ENCODE measurements at places on chromosomes 7 and 10.
A peak's percentile ranks its signal among the peaks of the same experiment; 100 is the strongest.

- DNase-seq: no peak
Measured at GRCh38 chr10:98262571-98262970, 5.4 kb downstream of the LOXL4 start.

DNA sequence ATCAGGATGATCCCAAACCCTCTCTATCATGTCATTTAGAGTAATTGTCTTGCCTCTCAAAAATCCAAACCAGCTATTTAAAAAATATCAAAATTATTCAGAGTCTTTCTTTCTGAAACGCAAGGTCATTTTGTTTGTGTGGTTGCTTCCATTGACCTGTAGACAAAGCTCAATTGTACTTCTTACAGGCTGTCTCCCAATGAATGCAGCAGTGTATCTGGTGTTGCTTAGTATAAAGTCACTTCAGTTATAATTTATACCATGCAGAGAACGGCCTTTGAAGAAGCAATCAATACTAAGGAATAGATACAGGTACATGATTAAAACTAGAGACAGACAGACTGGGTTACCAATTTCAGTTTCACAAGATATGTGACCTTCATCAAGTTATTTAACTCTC lies 80.9 kb downstream of the DOCK4 start:
- no peak for DNase-seq

GRCh38 chr10:966466-967235 lies 21.6 kb upstream of the GTPBP4 start:
- peak; percentile 45 for DNase-seq

DNA sequence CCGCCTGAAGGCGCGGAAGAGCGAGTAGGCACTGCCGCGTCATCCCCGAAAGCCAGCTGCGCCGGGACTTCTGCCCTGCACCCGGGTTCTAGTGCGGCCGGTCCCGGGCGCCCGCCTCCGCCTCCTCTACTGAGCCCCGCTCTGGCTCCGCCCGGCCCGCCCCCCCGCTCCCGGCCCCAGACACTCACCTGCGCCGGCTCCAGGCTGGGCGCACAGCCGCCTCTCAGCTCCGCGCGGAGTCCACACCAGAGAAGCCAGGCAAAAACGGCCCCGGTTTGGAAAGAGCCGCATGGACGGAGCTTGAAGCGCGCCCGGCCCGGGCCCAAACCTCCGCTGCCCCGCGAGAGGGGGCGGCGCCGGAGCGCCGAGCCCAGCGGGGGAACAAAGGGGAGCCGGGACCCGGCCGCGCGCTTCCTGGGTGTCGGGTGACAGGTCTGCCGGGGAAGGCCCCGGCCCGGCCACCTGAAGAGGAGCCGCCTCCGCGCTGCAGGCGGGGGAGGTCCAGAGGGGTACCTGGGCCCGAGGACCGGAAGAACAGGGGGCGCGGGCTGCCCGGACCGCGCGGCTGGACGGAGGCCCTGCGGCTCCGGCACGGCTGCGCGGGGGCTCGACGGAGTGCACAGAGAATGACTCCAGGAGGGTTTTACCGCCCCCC lies 168.2 kb downstream of the NRF1 start:
- DNase-seq: no peak

- peak; percentile 74 for DNase-seq
Measured at GRCh38 chr10:5960070-5960972, 17.0 kb downstream of the IL15RA start.

- DNase-seq: no peak
Measured at GRCh38 chr10:89684604-89685003, 16.8 kb upstream of the KIF20B start.

GRCh38 chr10:43196981-43197833 lies 59.0 kb downstream of the CSGALNACT2 start:
- no peak for DNase-seq

- DNase-seq: no peak
Measured at GRCh38 chr7:44634187-44634838, 27.9 kb downstream of the OGDH start.

DNA sequence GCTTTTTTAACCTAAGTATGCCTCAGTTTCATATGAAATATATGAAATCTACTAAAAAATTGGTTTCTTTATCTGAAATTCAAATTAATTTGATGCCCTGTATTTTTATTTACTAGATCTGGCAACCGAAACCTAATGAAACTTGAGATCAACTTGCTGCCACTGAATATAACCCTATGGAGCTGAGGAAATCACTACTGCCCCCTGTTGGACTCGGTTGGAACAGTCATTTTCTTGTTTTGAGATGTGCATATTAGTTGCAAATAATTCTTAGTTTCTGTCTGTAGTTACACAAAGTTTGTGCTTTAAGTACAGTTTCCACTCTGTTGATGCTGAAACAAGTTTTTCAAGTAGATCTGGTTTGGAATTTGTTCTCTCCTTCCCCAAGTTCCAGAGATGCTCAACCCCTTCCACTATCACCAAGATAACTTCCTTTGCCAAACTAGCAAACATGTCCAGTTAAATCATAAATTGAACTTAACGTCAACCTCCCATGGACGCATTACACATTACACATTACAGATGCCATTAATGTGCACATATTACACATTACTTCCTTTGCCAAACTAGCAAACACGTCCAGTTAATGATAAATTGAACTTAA lies 22.2 kb upstream of the EXOC4 start:
- no peak for DNase-seq

GRCh38 chr7:46494028-46494427 lies 573.0 kb upstream of the IGFBP3 start:
- DNase-seq: no peak

- DNase-seq: no peak
Measured at GRCh38 chr7:36986511-36986933, 262.2 kb upstream of the AOAH start.

DNA sequence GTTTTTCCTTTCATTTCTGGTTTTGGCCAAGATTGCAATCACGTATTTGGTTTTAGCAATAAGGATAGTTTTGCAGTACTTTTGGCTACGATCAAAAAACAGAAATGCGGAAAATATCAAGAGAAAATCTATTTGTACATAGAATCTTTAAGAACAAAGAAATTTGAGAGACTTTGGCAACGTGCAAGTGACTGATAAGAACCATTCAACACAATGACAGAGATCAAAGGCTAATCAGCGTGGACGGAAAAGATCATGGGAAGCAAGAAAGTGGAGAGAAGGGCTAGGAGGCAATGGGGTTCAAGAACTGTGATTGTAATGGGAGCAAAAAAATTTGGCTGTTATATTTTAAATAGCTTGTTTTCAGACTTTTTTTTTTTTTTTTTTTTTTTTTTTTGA lies 16.2 kb upstream of the LRRN3 start:
- no peak for DNase-seq

- no peak for DNase-seq
Measured at GRCh38 chr7:80288175-80289122, 153.8 kb downstream of the GNAI1 start.

DNA sequence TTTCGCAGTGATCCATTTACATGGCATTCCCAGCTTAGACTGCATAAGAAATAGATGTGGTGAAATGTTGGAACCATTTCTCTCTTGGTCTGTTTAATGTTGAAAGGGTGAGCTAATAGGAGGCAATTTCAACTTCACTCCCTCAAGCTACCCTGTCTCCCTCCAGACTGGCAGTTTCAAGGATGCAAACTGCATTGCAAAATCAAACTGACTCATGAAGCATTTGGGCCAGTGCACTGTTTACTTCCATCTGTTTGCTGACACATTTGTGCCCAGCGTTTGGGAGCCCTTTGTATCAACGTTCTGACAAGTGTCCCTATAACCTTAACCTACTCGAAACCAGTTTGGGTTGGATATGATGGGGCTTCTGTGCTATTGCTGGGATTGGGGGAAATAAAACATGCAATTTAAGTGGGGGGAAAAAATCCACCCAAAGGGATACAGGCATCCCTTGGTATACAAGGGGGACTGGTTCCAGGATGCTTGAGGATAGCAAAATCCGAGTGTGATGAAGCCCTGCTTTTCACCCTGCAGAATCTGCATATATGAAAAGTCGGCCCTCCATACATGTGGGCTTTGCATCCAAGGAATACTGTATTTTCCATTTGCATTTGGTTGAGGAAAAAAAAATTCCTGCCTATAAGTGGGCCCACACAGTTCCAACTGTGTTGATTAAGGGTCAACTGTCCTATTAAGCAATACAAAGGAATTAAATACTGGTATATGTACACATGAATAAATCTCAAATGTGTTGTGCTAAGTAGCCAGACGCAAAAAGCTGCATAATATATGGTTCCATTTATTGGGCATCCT lies 15.6 kb downstream of the RHEB start:
- DNase-seq: no peak

- no peak for DNase-seq
Measured at GRCh38 chr10:98295401-98295811, 27.4 kb upstream of the LOXL4 start.

DNA sequence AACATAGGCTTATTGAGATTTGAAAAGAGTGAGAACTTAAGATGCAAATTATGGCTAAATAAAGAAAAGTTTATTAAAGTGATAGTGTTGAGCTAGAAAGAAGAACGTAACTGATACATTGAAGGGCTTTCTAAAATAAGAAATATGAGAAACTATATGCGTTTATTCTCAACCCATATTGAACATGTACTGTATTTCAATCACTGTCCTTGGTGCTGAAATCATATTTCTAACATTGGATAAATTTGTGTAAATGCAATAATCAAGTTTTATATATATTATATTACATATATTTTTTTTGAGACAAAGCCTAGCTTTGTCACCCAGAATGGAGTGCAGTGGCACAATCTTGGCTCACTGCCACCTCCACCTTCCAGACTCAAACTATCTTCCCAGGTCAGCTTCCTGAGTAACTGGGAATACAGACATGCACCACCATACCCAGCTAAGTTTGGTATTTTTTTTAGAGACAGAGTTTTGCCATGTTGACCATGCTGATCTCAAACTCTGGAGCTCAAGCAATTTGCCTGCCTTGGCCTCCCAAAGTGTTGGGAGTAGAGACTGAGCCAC lies 1065.8 kb downstream of the REEP3 start:
- no peak for DNase-seq

- no peak for DNase-seq
Measured at GRCh38 chr10:30705625-30706149, 76.1 kb upstream of the LYZL2 start.

- no peak for DNase-seq
Measured at GRCh38 chr10:5283305-5284158, 81.2 kb upstream of the UCN3 start.

GRCh38 chr7:129862682-129863081 lies 90.1 kb downstream of the UBE2H start:
- no peak for DNase-seq

- no peak for DNase-seq
Measured at GRCh38 chr7:1112109-1112508, 24.2 kb downstream of the GPER1 start.

GRCh38 chr7:41885748-41886147 lies 182.9 kb upstream of the INHBA start:
- DNase-seq: no peak

GRCh38 chr10:76840802-76841201 lies 796.8 kb downstream of the KCNMA1 start:
- DNase-seq: no peak

DNA sequence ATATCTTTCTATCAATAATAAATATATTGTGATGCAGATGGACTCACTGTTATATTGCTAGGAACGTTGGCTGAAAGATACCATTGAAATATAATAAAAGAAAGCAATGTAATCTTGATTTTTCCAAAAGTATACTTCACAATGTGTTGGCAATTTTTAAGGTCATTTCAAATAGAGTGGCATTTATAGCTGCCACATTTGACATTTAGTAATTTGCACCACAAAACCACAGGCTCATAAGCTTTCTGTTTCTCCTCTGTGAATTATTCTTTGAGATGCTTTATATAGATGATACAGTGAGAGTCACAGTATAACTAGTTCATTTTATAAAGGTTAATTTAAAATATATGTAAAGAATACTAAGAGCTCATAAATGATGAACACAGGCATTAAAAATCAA lies 44.6 kb downstream of the TMEM168 start:
- DNase-seq: no peak

GRCh38 chr7:56537477-56537876 lies 421.3 kb upstream of the NUPR2 start:
- no peak for DNase-seq

- DNase-seq: no peak
Measured at GRCh38 chr10:16545116-16545736, 23.5 kb upstream of the C1QL3 start.

GRCh38 chr7:2030475-2031450 lies 202.0 kb downstream of the MAD1L1 start:
- DNase-seq: peak; percentile 76

DNA sequence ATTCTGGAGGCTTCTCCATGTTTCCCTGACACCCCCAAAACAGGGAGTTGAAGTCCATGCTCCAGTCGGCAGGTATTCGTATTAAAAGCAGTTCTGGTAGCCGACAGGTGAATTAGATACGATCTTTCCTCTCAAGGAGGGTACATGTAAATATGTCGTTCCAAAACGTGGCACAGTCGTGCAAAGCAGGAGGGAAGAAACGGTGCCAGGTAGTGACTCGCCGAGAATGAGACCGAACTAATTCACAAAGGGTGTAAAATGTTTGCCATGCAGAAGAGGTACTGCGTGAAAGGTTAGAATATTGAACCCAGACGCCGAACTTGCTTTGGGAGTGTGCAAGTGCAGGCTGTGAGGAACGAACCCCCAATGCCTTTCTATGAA lies 483 bp downstream of the EDRF1 start:
- DNase-seq: no peak

DNA sequence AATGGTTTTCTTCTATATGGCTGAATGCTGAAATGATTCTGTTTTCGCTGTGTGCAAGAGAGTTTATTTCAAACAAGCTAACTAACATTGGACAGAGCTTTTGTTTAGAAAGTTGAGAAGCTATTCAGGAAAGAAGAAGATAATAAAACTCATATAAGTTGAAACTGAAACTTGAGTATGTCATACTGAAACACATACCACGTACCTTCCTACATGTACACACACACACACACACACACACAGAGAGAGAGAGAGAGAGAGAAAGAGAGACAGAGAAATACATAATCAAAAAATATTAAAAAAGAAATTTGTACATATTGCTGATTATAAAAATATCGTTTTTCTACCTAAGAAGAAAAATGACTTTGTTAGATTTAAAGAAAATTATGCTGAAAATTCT lies 561.9 kb upstream of the KCND2 start:
- DNase-seq: no peak

DNA sequence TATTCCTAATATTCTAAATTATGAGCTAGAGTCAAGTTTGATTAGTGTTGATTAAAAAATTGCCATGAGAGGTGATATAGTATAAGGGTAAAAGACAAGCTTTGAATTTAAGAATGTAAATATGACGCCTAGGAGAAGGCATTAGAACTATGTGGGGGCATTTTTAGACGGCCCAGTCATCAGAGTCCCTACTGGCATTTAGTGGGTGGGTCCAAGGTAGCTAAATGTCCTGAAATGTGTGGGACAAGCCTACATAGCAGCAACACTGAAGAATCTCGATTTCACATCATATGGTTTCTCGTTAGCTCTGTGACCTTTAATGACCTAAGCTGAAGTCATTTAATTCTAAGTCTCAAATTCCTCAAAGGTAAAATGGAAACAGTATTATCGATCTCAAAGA lies 133.5 kb downstream of the SGMS1 start:
- DNase-seq: no peak

GRCh38 chr10:78494179-78494578 lies 460.5 kb downstream of the RPS24 start:
- DNase-seq: no peak

All from mesenteric fat pad (tissue), 1 donor.